ENCODE measurements at places on chromosomes 1 and 21.

DNA sequence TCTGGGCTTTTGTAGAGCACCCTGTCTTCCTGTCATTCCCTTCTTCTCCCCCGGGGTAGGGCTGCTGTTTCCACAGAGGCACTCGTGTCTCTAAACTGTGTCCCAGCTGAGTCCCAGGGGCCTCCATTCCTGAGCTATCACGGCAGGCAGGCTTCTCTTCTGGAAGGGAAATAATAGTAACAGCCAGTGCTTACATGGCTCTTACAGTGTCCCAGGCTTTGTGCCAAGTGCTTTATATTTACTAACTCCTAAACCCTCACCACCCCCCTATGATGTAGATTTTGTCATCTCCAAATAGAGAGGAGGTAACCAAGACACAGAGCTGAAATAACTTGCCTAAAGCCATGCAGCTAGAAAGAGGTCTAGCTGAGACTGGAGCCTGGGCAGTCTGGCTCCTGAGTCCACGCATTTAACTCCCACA, 1.4 kb upstream of the CELF3 start:
- no peak for DNase-seq

- DNase-seq: no peak
Observed at GRCh38 chr1:157829711-157830110, 9.8 kb upstream of the FCRL1 start.

- no peak for DNase-seq
Observed at GRCh38 chr1:11134251-11134897, 34.7 kb upstream of the EXOSC10 start.

GRCh38 chr1:22472596-22472995, 20.9 kb downstream of the ZBTB40 start:
- no peak for DNase-seq
